HT-29 (cell line): ENCODE measurements at places on chromosomes 6 and 20.

DNA sequence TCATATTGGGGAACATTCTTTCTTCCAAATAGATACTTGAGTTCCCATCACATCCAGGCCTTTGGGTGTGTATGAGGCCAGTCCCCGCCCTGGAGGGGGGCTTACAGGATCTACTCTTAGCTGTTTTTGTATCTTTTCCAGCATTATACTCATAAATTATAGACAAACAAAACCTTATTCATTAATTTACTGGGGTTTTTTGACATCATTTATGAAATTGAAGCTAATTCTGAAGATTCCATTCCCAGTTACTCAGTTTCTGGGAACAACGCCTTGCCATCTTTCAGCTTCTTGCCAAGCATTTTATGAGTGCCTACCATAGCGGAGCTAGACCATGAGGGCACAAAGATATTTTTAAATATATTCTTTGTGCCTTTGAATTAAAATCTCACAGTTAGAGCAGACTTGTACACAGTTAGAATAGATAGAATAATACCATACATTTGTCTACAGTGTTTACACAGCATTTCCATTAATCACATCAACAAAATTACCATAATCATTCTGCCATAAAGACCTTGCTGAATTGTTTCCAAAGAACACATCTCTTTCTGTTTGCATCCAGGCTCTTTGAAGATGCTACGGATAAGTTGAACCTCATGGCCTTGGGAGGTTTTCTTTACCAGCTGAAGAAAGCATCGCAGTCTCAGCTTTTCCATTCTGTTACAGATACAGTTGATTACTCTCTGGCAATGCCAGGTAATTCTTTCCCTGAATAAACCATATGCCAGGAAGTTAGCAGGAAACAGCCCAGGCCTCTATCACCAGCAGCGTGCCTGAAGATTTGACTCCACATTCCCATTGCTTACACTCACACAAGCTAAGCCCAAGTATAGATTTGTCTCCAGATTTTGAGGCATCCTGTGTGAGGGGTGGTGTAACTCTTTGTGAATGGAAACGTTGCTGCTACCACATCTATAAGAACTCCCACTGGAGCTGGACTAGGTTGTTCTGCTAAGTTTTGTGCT, 75.4 kb upstream of the PBOV1 start:
- no peak for DNase-seq

- peak; percentile 71 for DNase-seq
Measured at GRCh38 chr20:38338849-38339520, 7.3 kb upstream of the LBP start.

DNA sequence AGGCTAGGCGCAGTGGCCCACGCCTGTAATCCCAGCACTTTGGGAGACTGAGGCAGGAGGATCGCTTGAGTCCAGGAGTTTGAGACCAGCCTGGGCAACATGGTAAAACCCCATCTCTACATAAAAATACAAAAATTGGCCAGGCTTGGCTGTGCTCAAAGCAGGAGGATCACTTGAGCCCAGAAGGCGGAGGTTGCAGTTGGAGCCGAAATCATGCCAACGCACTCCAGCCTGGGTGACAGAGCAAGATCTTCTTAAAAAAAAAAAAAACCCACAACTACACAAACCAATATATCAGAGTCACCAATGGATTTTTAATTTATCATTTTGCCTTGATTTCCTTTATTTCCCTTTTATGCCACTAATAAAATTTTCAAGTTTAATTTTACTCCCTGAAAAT, 9.3 kb downstream of the MAP3K5 start:
- no peak for DNase-seq

- peak; percentile 91 for DNase-seq
Measured at GRCh38 chr20:1415667-1416468, 23.0 kb upstream of the FKBP1A start.

DNA sequence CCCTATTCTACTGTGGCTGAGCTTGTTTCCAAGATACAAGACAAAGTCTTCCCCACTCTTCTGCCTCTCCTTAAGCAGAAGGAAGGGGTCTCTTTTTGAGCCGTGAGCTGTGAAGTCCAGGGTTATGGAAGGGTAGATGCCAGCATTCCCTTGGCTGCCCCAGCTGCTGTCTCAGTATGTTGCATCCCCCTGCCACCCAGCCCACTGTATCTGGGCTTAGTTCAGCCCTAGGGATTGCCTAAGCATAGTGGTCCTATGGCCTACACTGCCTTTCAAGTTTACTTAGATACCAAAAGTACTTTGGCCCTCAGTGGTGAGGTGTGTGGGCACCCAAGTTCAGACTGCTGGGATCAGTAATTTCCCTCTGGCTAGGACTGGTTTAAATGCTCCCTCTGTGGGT, 421.9 kb upstream of the KHDRBS2 start:
- no peak for DNase-seq

DNA sequence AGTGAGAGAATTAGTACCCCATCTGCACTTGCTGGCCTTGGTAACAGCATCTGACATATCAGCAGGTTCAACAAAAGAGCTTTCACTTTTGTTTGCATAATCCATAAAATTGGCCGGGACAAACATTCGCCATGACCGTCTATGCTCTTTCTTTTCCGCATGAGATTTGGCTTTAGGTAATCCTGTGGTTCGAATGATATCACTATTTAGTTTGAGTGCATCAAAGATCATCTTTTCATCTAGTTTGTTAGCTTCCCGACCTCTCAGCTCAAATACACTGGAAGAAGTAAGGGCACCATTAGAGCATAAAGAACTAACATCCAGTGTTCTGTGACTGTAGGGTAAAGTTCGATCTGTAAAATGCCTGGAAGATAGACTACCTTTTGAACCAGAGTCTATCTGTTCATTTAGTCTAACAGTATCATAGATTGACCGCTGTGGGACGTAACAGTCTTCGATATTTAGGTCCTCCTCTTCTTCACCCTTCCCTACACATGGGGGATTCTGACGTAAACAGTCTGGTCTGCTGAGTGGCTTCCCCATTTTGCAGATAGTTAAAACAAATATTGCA, 101.6 kb downstream of the DST start:
- DNase-seq = peak; percentile 74

- DNase-seq = no peak
Measured at GRCh38 chr6:38234141-38234540, 405.6 kb downstream of the BTBD9 start.

DNA sequence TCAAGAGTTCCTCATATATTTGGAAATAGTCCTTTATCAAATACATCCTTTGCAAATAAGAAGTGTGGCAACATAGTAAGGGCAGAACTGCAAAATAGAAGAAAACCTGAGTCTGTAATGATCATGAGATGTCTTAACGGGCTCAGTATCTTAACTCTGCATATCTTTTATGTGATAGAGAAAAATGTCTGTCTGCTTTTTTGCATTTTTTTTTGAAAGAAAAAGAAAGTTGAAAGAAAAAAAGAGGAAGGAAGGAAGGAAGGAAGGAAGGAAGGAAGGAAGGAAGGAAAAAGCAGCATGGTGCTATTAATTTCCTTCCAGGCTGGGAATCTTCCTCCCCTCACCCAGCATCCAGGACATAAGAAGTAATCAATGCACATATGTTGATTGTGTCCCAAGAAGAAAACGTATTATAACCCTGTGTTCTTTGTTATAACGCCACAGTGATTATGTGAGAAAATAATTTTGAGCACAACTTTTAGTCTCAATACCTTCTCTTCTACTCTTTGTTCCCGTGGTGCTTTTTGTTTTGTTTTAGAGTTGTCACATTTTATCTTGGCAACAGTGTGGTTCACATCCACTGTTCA, 58.7 kb upstream of the PCSK2 start:
- no peak for DNase-seq

- no peak for DNase-seq
Measured at GRCh38 chr20:46307999-46308257, 370 bp downstream of the CDH22 start.

DNA sequence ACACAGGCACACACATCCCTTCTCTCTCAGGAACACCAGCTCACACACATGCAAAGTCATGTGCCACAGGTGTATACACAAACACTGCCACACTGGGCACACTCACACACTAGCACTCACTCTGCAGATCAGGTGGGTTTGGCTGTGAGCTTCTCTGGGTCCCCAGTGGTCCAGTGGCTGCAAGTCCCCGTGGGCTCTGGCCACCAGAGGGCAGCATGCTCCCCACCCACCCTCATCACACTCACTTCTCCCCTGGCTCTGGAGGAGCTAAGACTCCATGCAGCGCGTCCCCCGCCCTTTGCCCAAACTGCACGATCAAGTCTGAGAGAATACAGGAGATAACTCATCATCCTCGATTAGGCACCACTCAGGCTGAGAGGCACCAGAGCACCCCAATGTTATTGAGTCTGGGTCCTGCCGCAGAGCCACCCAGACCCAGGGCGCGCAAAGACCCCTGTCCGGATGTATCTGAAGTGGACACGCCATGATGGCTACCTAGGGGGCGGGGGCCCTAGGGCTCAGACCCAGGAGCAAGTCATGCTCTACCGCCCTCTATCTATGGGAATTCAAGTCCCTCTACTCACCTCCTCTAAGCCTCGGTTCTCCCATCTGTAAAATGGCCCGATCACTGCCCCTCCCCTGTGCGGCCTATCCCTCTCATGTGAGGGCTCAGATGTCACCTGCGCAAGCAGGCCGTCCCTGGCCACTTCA, 90.5 kb downstream of the GRM4 start:
- DNase-seq = peak; percentile 75

- DNase-seq = no peak
Measured at GRCh38 chr6:54003316-54003715, 107.9 kb upstream of the MLIP start.

GRCh38 chr20:59207742-59208357, 44.2 kb downstream of the ZNF831 start:
- DNase-seq = peak; percentile 79

DNA sequence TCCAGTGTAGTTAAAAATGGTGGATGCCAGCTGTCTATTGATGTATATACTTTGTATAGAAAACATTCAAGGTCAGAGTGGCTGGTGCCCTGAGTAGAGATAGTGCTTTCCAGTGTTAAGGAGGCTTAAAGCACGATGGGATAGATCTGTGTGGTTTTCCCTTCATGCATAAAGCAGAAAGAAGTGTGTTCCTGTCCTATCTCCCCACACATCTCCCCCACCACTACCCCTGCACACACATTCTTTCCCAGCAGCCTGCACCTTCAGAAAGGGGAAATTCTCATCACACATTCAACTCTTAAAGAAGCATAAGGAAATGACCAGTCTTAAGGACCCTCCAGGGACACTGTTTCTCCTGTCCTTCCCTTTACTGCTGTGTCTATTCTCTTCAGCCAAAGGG, 221.7 kb upstream of the TAB2 start:
- DNase-seq = no peak

DNA sequence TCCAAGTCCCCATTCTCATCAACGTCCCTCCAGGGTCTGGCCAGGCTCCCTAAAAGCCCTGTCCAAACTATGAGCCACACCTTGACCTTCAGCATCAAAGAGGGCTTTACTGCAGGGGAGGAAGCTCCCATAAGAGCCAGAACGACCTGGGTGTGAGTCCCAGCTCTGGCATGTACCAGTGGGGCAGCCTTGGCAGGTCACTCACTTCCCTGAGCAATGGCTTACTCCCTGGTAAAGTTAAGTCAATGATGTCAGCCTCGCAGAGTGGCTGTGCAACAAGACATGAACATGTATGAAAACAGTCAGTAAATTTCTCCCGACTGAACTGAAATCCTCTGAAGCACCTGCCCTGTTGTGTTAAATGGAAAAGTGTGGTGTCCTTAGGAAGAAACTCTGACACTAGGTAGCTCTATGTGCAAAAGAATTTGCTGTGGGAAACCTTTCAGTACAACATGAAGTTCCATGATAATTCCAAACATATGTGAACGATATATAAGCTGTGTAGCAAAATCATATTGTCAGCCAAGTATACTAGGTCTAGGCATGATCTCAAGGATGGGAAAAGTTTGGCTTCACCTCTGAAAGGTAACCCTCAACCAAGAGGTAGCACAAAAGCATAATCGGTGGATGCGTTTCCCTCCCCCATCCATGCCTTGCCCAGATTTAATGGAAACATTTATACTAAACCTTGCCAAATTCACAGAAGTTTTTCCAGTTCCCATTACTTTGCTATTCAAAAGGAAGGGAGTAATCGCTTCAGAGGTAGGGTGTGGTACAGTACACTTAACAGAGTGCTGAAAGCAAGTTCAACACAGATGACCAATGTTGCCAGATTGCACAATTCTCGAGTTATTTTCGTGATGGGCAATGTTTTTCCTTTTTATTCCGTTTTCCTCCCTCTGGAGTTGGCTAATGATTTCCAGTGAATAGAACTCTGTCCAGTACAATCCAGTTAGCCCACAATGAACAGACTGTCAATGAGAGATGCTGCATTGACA, 49.0 kb upstream of the RANBP9 start:
- DNase-seq = no peak

DNA sequence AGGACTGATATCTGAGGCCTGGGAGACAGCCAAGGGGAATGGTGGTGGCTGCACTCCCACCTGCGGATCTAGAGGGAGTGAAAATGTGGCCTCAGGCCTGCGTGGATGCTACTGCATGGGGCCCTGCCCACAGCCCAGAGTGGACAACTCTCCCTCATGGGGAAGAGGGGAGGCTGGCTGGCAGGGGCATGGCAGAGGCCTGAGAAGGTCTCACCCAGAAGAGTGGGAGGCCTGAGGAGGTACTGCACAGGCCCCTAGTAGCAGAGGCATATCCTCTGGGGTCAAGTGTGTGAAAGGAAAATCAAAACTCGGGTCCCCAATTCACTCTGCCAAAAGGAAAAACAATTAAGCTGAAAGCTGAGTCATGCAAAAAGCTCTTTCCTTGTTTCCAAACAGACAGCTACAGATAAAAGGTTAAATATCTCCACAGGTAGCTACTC, 158.2 kb downstream of the AKAP7 start:
- DNase-seq = no peak

DNA sequence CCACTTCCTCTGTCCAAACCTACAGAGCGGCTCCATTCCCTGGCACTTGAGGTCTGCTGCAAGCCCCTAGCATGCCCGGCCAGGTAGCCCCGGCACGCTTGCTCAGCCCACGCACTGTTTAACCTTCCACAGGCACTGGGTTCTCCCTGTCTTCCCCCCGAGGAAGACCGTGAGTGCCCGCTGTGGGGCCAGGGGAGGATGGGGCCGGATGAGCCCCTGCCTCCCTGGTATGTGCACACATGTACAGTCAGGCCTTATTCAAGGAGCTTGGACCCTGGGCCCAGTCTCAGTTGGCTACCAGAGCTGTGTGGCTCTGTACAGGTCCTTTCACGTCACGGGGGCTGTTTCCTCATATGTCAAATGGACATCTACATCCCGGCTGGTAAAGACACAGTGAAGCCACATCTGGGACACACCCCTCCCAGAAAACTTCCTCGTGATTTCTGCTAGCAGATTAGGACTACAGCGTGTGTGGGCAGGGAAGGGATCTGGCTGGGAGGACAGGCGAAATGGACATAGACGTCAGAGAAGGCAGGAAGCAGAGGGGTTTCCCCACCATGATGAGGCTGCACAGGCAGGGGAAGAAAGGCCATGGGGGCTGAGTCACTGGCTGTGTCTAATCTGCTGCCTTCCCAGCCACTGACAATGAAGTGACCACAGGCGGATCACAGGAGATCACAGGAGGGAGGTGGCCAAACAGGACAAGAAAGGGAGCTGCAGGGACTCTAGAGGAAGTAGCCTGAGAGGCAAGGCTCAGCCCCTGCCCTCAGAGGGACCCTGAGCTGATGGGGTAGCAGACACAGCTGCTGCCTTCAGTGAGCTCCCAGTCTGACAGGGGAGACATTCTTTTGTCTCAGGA, 62.9 kb downstream of the MRPL14 start:
- DNase-seq = peak; percentile 51
